ENCODE measurements at places on chromosomes 5 and 9.

DNA sequence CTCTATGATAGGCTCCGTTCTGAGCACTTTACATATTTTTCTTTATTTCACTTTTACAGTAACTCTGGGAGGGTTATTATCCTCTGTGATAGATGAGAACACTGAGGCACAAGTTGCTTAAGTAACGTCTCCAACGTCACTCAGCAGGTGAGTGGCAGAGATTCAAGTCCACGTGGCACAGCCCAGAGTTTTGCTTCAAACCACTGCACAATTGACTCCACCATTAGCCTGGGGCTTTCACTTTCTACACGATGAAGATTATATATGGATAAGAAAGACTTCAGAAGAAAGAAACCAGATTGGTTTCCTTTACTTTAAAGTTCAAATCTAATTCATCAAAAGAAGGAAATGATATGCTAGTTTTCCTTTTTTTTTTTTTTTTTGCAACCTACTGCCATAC, 245.9 kb downstream of the SYK start:
- DNase-seq, result no peak

- no peak for DNase-seq
These were observed 7.0 kb downstream of the IGFBPL1 start for GRCh38 chr9:38417003-38417945.

DNA sequence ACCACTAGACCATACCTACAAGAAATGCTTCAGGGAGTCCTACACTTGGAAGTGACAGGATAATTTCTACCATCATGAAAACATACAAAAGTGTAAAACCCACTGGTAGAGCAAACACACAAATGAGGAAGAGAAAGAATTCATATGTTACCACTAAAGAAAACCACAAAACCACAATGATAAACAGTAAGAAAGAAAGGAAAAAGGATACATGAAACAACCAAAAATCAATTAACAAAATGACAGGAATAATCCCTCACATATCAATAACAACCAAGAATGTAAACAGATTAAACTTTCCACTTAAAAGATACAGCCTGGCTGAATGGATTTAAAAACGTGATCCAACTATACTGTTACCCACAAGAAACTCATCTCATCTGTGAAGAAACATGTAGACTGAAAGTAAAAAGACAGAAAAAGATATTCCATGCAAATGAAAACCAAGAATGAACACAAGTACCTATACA, 83.4 kb downstream of the LPAR1 start:
- no peak for DNase-seq

- DNase-seq, result no peak
These were observed 98.1 kb upstream of the IFNK start for GRCh38 chr9:27425827-27426510.

GRCh38 chr9:27549196-27549755, 19.7 kb upstream of the MOB3B start:
- no peak for DNase-seq

DNA sequence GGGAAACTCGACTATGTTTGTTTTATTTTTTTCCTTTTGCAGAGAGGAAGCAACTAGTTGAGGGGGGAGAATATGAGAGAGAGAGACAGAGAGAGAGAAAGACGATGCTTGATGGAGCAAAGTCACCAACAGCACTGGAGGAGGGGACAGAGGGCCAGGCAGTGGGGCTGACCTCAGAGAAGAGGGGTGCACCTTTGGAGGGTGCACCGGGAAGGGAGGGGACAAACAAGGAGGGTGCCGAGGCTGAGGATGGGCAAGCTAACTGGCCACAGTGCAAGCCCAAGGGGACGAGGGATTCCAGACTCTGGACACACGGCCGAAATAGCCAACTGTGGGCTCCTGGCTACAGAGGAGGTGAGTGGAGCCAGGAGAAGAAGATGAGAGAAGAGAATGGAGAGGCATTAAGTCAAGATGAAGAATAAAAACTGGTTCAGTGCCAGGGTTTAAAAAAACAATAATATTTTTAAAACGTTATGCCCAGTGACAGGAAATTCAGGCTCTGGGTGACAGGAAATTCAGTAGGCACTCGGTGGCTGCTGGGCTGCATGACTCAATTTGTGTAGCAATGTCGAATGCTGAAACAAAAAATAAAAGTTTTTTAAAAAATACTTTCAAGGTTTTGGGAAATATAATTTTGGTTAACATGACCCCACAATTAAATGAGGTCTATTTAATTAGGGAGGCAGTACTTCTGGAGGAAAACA, 13.3 kb upstream of the GLRX start:
- DNase-seq, result peak; percentile 71

DNA sequence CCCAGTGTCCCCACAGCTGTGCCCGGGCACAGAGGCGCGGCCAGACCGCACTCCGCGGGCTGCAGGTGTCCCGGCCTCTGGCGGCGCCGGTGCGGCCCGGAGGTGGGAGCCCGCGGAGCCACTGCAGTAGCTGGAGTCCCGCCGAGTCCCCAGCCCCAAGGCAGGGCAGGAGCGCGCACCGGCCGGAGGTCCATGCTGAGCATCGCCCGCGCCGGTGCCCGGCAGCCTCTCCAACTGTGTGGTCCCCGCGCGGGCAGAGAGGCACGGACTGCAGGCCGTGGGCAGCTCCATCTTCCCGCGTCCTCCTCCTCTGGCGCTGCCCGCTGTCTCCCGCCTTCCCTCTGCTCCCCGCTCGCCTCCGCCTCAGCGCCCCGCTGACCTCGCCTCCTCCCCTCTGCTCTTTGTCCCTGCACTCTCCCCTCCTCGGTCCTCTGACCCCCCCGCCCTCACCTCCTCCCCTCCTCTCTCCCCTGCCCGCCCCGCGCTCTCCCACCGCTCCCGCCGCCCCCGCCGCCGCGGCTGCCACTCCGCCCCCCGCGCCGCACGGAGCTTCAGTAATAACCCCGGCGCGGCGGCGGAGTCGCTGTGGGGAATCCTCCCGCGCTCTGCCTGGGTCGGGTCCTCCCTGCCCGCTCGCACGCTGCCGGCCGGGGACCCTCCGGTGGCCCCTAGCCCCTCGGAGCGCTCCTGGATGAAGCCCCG, at the start of gene ADAMTS16:
Gene ADAMTS16, plus strand, starts transcription at position 554 of the 702 bp plus-strand sequence. Its CDS starts 138 bp downstream, at position 692.
- no peak for DNase-seq

GRCh38 chr9:128554155-128554862, 1.9 kb downstream of the SPTAN1 start:
- no peak for DNase-seq

- no peak for DNase-seq
These were observed 611.1 kb downstream of the CDH9 start for GRCh38 chr5:26427281-26427680.

- DNase-seq, result no peak
These were observed 294.2 kb downstream of the DMRTA1 start for GRCh38 chr9:22740781-22741180.

- DNase-seq, result no peak
These were observed 144.3 kb upstream of the WWC1 start for GRCh38 chr5:168147106-168147505.

DNA sequence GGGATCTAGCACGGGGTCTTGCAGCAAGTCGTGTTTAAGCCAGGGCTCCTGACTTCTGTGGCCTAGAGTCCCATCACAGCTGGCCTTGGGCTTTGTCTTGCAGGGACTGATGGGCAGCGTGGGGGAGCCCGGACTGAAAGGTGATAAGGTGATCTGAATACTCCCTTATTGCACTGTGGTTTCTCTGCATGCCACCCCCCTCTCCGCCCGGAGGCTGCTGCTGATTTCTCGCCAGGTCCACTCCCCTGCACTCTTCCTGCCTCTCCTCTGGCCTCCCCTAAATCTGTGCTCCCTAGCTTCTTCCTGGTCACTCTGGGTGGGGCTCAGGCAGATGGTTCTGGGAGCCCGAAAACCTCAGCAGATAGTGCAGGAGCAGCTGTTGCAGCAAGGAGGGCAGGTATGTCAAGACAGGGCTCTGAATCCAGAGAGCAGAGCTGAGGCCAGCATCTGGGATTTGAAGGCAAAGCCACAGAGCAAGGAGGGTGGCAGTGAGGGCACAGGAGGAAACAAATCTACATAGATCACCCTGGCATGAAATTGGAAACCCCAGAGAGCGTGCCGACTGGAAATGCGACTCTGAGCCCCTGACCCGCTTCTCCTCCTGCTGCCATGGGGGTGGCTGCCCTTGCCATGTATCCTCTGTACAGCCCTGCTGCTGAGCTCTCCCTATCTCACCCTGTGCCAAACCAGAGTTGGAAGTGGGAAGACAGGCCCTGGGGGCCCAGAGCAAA, 76.5 kb downstream of the COL27A1 start:
- no peak for DNase-seq

- DNase-seq, result no peak
These were observed 81.9 kb downstream of the MED27 start for GRCh38 chr9:131997779-131998178.

GRCh38 chr5:161421067-161421466, 125.5 kb downstream of the GABRB2 start:
- DNase-seq, result no peak

GRCh38 chr5:1698589-1699316, 100.9 kb downstream of the MRPL36 start:
- no peak for DNase-seq

DNA sequence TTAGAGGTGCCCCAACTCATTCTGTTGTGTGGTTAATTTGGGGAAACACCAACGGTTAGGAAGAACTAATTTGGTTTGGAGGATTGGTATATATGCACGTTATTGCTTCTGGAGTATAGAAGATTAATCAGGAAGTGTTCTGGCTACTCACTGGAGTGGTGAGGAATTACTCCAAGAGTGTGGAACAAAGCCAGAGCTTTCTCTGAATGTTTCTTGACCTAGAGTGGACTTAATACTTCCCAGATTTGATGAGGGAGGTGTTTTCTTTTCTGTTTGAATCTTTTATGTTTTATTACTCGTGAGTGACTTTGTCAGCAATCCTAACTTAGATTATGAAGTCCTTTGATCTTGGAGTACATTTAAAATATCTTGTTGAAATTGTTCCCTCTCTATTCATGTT, 163.7 kb downstream of the MAN2A1 start:
- no peak for DNase-seq

GRCh38 chr5:148135091-148136048, 33.0 kb upstream of the SPINK14 start:
- no peak for DNase-seq

- no peak for DNase-seq
These were observed 135.6 kb downstream of the GOLPH3 start for GRCh38 chr5:32038523-32038922.

DNA sequence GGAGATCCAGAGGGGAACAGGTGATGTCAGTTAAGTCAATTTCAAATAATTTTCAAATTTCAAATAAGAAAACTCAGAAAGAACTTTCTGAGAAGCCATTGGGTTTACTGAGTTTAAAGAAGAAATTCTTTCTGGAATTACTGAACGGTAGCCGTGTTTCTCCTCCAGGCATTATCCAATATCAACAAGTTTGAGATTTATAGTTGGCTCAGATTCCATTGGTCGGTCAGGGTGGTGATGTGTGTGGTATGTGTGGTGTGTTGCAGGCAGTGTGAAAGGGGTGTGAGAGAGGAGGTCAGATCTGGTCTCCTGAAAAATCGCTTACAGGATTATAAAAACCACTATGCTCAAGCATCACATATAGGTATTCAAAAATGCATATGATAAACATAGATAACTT, 60.1 kb downstream of the PDE4D start:
- DNase-seq, result no peak

DNA sequence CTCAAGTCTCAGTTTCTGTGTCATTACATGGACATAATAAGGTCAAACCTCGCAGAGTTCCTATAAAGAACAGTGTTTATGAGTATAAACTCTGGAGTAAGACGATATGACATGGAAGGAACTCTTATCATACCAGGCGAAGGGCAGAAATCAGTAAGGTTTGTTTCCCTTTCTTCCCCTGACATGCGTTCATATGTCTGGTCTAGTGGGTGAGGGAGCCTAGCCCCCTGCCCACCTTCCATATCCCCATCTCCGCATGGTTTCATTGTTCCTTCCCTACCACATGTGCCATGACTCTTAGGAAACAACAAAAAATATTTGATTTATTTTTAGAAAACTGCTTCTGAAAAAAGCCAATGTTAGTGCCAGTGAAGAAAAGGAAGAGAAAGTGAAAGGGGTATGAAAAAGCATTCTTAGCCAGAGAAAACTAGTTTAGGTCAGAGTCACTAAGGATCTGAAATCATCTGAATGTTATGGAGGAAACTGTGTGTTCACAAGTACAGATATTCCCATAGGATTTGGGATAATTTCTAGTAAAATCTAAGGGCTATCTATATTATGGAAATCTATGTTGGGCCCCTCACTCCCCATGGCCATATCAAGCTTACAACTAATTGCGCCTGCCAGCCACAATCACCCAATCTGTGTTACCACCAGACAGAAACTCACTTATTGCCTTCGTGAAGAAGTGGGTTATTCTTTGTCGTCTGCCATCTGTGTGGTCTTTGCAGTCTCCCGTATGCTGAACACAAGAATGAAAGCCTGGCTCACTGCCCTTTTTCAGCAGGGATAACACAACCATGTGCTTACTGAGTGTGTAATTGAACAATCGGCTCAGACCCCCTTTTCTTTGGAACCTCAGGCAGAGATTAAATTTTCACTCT, 19.9 kb upstream of the HMHB1 start:
- DNase-seq, result no peak

DNA sequence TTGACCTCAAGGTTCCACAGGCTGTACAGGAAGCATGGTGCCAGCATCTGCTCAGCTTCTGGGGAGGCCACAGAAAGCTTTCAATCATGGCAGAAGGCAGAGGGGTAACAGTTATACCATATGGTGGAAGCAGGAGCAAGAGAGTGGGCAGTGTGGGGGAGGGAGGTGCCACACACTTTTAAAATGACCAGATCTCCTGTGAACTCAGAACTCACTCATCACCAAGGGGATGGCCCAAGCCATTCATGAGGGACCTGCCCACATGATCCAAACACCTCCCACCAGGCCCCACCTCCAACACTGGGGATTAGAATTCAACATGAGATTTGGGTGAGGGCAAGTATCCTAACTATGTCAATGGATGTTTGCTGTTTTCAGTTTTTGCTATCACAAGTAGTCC, 16.2 kb downstream of the CYFIP2 start:
- no peak for DNase-seq

- no peak for DNase-seq
These were observed 70.1 kb upstream of the SMIM23 start for GRCh38 chr5:171715551-171715950.

GRCh38 chr9:20022410-20022809, 233.6 kb upstream of the SLC24A2 start:
- DNase-seq, result no peak

GRCh38 chr5:54251981-54252380, 58.4 kb downstream of the ARL15 start:
- no peak for DNase-seq

- DNase-seq, result no peak
These were observed 13.2 kb downstream of the FAF2 start for GRCh38 chr5:176461349-176461748.

- no peak for DNase-seq
These were observed 98.5 kb upstream of the SPATA31C2 start for GRCh38 chr9:88236511-88237478.

DNA sequence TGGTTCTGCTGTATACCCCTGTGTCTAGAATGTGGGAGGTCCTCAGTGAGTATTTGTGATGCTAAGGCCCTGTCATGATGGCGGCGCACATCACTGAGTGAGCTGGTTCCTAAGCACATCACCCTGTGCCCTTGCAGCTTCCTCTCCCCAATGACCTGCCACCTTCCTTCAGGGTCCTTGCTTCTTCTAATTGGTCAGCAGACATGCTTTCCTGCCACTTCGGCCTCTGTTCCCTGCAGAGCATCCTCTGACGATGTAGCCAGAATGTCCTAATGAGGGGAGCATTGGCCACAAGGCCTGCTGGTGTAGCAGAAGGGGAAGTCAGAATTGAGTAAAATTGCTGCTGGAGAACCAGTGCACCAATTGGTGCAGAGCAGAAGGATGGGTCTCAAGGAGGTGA, 31.1 kb upstream of the ANGPTL2 start:
- no peak for DNase-seq

Measured in aorta (tissue), 5 donors.